ENCODE measurements at places on chromosomes 2 and 18. TPM values are rescaled to one million over a fixed set of nuclear protein-coding genes. Genes with fewer than 3 reads are reported as not detected.

GRCh38 chr2:218536804-218537494, 31.2 kb downstream of the USP37 start:
- no peak for DNase-seq

DNA sequence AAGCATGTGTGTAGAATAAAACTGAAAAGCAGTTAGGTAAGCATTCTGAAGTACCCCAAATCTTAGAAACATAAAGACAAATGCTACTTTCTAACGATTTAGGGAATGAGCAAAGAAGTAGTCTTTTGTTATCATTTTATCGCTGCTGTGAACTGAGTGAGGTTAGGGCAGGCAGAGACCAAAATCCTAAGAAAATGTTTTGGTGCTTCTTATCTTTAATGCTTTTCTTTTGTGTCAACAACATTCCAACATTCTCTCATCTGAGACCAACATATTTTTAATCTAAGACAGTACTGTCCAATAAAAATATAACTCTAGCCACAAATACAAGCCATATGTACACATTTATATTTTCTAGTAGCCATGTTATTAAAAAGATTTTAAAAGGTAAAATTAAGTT, 789.4 kb upstream of the PIK3C3 start:
- DNase-seq, result no peak

DNA sequence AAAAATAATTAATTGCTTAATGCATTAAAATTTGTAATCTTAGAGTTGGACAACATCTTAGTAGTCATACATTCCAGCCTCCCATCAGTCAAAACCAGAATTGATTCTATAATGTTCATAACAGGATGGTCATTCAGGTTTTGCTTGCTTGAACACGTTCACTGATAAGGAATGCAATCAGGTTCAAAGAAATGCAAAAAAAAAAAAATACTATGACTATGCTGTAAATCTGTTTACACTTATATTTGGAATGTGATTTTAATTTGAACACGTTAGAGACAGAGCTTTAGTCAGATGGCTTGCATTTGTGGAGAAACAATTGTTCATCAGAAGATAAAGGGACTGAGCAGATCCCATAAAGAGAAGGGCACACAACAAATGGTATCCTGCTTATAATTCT, 131.3 kb upstream of the UNC80 start:
- no peak for DNase-seq

DNA sequence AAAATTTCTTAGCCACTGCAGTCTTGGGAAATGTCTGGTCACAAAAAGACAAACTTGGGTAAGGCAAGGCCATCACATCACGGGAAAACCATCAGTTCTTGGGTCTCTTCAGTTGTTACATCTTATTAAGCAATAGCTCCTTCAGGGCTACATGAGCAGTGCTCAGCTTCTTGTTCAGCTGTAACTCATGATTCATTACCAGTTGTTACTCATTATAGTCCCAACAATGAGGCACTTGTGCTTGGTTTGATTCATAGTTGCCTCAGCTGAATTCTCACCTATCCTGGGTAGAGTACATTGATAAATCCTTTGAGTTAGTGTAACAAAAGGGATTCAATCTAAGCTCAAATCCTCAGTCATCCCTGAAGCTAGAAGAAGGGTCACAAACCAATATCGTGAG, 102.4 kb upstream of the DCC start:
- DNase-seq, result no peak

STK39 gene
- total RNA-seq, result 40.5 TPM

- DNase-seq, result no peak
These were observed 122.9 kb upstream of the ZEB2 start for GRCh38 chr2:144642856-144643255.

FOXI3 gene
- total RNA-seq, result not detected

HOXD8 gene
- 13.3 TPM for total RNA-seq

DNA sequence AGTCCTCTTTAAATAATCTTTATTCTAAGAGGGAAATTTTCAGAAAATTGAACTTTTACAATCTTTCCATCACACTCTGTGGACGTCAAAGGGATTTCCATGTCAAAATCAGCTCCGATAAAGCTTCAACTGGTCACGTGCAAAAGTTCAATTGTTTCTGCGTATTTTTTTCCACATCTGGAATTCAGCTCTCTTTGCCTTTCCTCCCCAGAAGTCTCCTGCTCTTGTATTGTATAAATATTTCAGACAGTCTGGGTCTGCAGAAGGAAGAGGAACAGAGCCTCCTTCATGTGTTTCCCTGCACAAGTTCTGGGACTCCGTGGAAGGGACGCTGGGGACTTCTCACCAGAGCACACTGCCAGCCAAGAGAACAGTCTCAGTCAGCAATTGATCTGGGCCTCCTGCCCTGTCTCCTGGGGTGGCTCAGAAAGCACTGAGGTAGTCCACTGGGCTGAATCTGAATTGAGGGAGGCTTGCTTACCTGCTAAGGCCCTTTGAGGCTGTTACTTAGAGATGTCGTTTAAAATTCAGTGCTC, 251.5 kb downstream of the TFCP2L1 start:
- no peak for DNase-seq

Data from mesenteric fat pad (tissue), 1 donor.